ENCODE measurements at places on chromosomes 2 and 18.

- DNase-seq = no peak
These were observed 1.4 kb upstream of the CASP8 start for GRCh38 chr2:201258666-201259615.

- no peak for DNase-seq
These were observed 250.3 kb downstream of the TTC32 start for GRCh38 chr2:19651466-19651865.

GRCh38 chr2:50820176-50820575, 211.8 kb downstream of the NRXN1 start:
- DNase-seq = no peak

- no peak for DNase-seq
These were observed 42.8 kb downstream of the LRRTM4 start for GRCh38 chr2:77479395-77479794.

DNA sequence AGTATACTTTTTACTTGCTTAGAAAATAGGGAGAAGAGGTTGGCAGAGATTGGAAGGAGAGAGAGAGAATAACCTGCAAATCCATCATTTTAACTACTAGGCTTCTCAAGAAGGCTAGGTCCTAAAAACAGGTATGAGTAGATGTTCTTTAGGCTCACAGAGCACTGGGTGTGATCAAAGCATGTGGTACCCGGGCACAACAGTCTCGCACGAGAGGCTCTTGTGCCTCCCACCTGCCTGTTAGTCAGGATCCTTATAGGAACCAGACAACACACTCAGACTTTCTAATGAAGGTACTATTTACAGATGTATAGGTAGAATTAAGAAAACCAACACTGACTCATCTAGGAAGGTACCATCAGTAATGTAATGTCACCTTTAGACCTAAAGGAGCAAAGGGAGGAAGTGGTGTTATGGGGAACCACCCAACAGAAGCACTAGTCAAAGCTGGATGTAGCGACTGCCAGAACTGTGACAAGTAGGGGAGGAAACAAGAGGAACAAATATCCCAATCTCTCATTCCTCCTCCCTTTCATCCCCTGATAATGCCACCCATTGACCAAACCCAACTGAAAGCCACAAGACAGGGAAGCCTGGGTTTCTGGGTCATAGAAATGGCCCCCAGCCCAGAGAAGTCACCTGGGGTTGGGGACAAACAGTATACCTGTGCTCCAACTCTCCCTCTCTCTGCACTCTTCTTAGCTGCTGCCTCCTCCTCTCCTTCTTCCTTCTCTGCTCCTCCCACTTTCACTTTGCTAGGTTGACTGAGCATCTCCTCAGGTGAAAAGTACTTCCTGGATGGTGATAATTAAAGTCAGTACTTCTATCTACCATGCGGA, 16.0 kb upstream of the MARCHF4 start:
- peak; percentile 43 for DNase-seq

- DNase-seq = no peak
These were observed 298.5 kb downstream of the PAX3 start for GRCh38 chr2:222000326-222000725.

GRCh38 chr2:55732854-55733253, 39.2 kb upstream of the PNPT1 start:
- no peak for DNase-seq

GRCh38 chr2:167212014-167212648, 323.9 kb downstream of the XIRP2 start:
- DNase-seq = peak; percentile 13

DNA sequence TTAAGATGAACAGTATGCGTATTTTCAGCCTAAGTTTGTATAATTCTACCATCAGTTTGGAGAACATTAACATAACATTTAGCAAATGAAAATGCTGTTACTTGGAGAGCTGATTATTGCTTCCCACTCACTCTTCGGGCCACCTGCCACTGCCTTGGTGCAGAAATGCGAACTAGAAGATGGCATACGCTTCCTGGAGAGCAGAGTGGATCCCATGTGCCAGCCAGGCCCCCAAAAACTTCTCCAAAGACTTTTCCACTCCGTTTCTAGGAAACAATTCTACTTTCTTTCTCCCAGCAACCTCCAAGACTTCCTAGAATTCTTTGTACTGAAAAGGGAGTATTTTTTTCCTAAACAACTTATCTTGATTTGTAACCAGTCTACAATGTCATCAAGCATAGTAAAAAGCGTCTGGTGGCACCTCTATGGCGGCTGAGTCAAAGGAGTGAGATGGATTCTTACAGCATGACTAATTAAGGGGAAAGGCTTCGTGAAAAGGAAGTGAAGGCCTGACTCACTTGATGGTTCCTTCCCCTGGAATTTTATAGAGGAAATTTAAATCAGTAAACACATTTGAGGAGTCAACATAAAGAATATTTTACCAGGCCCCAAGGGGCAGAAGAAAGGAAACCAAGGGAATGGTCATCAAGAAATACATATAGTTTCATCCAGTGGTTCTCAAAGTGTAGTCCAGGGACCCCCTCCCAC, 36.6 kb downstream of the FEZ2 start:
- no peak for DNase-seq

GRCh38 chr2:216283038-216283900, 89.0 kb downstream of the MARCHF4 start:
- no peak for DNase-seq

DNA sequence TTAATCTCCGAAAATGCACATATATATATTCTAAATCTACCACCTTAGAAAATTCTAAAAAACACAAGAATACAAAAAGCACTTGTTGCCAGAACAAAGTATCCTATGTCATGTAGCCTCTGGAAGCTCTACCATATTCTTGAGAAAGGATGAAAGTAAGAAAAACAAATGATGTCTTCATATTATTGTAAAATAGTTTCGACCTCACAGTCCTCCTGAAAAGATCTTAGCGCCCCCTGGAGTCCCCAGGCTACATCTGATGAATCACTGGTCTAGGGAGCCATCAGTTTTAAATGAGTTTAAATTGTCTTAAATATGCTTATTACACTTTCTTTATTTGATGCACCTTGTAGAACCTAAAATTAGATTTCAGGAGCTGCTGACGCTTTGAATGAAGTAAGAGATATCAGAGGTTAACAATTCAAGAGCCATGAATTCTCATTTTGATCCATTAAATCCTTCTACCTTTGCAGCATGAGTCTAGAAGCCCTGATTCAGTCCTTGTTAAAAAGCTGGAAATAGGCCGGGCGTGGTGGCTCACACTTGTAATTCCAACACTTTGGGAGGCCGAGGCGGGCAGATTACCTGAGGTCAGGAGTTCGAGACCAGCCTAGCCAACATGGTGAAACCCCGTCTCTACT, 138.8 kb downstream of the MCFD2 start:
- peak; percentile 43 for DNase-seq

GRCh38 chr2:54483426-54483825, 27.3 kb downstream of the SPTBN1 start:
- no peak for DNase-seq

- DNase-seq = peak; percentile 18
These were observed 266.5 kb downstream of the TCF4 start for GRCh38 chr18:55321265-55322177.

DNA sequence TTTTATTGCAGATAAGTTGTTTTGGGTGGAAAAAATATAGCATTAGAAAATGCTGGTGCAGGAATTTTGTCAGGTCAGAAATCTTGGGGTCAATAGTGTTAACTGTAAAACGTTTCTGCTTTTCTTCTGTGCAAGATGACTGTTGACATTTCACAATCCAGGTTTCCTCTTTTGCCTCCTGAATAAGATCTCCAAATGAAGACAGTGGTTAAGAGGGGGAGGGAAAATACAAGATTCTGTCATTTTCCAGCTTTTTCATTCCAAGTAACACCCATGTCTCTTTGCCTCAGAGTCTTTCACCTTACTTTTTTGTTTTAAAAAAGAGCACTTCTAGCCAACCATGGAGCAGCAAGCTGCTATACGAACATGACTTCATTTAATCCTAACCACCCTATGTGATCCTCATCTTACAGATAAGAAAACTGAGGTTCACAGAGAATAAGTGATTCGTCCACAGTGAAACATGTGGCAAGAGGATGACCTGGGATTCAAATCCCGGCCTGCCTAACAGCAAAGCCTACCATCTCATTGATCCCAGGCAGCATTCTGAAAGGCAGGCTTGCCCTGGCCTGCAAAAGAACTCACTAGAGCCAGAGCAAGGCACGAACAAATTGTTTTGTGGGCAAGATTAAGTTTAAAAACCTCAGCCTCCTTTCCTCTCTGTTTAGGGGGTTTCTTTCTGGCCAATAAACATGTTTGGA, 3.0 kb downstream of the PLEK start:
- DNase-seq = no peak
